Osteocyte (in vitro differentiated cells): ENCODE measurements at places on chromosomes 11 and 22. TPM values are rescaled to one million over a fixed set of nuclear protein-coding genes. Genes with fewer than 3 reads are reported as not detected.

DNA sequence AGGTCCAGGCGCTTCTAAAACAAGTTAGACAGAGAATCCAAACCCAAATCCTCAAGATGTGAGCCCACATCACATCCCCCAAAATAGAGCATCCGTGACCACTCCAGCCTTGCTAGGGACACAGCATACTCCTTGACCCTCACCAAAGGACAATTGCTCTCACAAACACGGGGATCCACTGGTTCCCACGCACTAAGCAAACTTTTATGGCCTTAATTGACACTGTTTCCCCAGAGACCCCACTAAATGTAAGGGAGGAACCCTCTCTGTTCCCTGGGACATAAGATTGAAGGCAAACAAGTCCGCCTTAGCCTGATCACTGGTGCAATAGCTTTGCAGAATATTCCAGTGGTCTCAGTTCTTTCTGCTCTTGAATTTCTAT lies 20.1 kb downstream of the ZNF74 start:
- H3K27me3 ChIP-seq = peaks cover 2% of the 10 kb centered on the region
- H3K36me3 ChIP-seq = peaks cover 2% of the 10 kb centered on the region
- H3K4me1 ChIP-seq = peaks cover 14% of the 10 kb centered on the region
- H3K4me3 ChIP-seq = no peak overlapping the region
- no peak for DNase-seq

- H3K36me3 ChIP-seq = no peaks in the 10 kb centered on the region
- H3K27ac ChIP-seq = peak overlapping the region; percentile 95
- peak; percentile 92 for DNase-seq
- no peaks in the 10 kb centered on the region for H3K27me3 ChIP-seq
- no peak overlapping the region for H3K4me3 ChIP-seq
- peaks cover 71% of the 10 kb centered on the region for H3K4me1 ChIP-seq
Observed at GRCh38 chr11:126113515-126113957, 50.9 kb upstream of the CDON start.

Gene RTN4RL2
- total RNA-seq = 0.81 and 0.84 TPM in 2 replicates

Gene RIMBP3C
- total RNA-seq = 0.68 TPM in 1 of 2 replicates, not detected in the other

Gene HBB
- not detected in 2 replicates for total RNA-seq
